ENCODE measurements at places on chromosomes 4 and X. TPM values are rescaled to one million over a fixed set of nuclear protein-coding genes. Genes with fewer than 3 reads are reported as not detected.

- DNase-seq = no peak
Measured at GRCh38 chr4:100288161-100288560, 97.9 kb upstream of the DDIT4L start.

DNA sequence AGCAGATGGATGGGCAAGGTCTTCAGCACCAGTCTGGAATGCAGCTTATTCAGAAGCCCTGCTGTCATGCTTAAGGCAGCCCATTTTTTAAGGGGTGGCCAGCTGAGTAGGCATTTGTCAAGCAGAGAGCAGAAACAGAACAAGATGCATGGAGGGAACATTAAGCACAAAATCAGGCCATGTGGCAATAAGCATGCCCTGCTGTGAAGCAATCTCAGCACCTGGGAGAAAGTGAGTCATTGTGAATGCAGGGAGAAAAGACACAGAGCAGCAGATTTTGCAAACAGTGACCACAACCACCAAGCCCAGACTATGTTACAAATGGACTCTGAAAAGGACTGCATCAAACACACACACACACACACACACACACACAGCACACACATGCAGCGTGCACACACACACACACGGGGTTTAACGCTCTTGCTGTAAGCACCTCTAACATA is 94.1 kb upstream of the GALNT7 start:
- no peak for DNase-seq

- no peak for DNase-seq
Measured at GRCh38 chr4:119110121-119110520, 25.5 kb upstream of the MYOZ2 start.

DNA sequence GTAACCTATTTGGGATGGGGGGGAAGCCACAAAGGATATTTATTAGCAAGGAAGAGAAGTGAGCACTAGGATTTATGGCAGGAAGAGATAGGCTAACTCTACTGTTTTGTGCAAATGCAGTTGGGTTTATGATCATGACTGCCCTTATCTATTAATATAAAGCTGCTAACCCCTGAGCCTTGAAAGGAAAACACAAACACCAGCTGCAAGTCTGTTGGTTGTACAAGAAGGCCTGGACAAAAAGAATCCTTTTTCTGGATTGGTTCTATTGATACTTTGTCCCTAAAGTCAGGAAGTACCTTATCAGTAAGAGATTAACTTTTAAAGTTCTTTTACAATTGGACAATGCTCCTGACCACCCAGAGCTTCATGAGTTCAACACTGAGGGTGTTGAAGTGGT is 188.8 kb downstream of the LRBA start:
- DNase-seq = no peak

The SMARCA1 gene
- 26.2 TPM for total RNA-seq

GRCh38 chrX:22057667-22058066 is 25.5 kb downstream of the PHEX start:
- DNase-seq = no peak

GRCh38 chrX:20382518-20383297 is 116.0 kb upstream of the RPS6KA3 start:
- DNase-seq = peak; percentile 48

The FGF16 gene
- 0.21 TPM for total RNA-seq

DNA sequence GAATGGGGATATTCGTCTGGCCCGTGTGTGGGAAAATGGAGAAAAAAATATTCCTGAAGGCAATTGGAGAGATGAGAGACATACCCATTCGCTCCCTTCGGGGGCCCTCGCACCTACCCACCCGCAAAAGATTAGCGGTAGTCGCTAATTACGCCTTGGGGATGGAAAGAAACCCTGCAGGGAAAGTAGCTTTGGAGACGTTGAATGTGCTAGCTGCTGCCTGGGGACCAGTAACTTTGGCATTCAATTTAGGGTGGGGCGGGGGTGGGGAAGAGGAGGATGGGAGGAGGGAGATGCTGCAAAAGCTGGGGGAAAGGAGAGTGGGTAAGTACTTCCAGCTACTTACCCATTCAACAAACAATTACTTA is 407 bp upstream of the ZC4H2 start:
- no peak for DNase-seq

The FOXP3 gene
- total RNA-seq = not detected

The MAOB gene
- 82.0 TPM for total RNA-seq

The DMP1 gene
- not detected for total RNA-seq

- no peak for DNase-seq
Measured at GRCh38 chrX:149213264-149213663, 291.8 kb downstream of the IDS start.

The CXCL13 gene
- not detected for total RNA-seq

DNA sequence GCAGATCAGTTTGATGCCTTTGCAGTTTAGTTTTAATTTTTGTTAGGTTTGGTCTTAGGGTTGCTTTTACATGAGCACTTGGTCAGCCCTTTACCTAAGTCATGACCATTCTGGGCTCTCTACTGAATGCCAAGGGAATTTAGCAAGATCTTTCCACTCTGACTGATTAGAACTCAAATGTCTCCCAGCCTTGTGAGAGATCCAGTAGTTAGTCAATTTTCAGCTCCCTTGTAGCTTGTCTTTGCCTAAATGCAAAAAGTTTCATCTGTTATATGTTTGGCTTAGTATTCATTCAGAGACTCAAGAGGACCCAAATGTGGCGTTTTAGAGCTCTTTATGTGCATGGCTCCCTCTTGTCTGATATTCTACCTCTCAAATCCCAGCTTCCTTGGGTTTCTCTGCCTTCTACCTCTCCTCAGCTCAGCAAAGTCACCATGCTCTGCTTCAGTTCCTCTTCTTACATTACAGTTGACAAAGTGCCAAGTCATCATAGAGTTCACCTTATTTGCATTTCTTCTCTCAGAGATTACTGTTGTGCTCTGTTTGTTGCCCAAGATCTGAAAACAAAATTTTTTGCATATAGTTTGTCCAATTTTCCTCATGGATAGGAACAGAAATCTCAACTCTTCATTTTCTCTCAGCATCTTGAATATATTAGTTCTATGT is 17.5 kb upstream of the JAKMIP1 start:
- no peak for DNase-seq

The GUCY1A1 gene
- total RNA-seq = 99.6 TPM

- DNase-seq = no peak
Measured at GRCh38 chr4:124940387-124940786, 227.9 kb upstream of the ANKRD50 start.

The DOK7 gene
- total RNA-seq = 75.1 TPM

The FGG gene
- total RNA-seq = not detected

DNA sequence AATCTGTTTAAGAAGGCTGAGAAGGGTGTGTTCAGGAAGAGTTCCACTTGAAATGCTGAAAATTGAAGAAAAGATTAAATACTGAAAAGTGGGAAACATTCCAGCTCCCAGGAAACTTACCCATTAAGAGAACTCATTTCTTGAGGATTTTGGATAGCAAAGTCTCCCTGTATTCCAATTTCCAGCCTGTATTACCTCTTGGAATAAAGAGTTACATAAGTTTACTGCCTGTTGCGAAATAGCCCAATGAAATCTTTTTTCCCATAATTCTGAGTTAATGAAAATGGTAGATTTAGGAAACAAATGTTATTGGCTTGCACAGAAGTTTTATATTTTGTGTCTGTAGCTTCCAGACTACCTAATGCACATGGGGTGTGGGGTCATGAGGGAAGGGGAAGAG is 12.0 kb downstream of the NHSL2 start:
- DNase-seq = no peak

GRCh38 chrX:49197543-49198087 is 2.4 kb downstream of the SYP start:
- no peak for DNase-seq

DNA sequence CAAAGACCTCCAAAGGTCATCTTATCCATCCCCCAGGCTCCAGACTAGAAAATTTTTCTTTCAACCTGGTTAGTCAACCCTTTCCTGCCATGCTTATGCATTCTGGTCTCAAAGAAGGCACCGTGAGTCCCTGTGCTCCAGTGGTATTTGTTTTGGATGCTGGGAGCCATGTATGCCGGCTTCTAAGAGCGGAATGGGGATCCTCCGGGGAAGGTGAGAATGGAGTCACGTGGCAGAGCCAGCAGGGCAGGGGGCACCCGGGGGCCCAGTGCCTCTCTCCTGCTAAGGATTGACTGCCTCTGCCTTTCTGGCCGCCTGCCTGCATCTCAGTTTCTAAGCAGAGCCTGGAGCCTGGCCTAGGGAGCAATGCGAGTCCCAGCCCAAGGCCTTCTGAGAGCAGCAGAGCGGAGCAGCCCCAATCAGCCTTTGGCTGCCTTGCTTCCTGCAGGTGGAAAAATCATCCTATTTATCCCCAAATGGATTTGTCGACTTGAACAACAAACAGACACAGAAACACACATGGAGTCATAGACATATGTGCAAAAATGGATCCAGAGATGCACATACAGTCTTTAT is 141.0 kb downstream of the PJA1 start:
- no peak for DNase-seq

The GPR50 gene
- not detected for total RNA-seq

DNA sequence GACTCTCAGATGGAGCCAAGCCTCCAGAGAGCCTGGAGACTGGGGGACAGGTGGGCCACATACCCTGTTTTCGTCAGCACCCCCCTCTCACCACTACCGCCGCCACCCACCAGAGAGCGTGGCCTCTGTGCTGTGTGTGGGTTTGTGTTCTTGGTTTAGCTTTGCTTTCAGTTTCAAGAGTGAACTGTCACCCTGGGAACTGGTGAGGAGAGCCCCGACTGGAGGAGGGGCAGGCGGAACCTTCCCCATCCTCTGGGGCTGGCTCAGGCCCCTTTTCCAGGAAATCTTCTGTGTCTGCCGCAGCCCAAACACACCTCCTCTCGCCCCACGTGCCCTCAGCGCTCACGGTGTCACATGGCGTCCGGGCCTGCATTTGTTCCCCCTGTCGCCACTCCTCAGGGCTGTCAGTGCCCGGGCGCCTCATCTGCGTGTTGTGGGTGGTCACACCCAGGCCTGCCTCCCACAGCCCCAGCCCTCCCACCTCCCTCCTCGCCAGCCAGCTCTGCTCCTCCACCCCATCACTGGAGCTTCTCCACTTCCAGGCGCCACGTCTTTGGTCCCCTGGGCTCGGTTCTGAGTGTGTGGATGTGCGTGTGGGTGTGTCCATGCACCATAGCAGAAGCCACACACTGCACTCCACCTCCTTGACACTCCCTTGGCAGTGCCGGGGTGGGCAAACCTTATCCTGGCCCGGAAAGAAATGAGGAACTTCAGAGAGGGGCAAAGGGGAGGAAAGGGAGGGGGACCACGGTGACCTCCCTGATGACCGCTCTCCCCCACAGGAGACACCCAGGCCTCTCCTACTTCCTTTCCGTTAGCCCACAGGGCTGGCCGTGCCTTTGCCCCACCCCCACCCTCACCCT is 27.8 kb downstream of the ELF4 start:
- peak; percentile 49 for DNase-seq

- DNase-seq = no peak
Measured at GRCh38 chrX:2696698-2697215, 5.7 kb downstream of the CD99 start.

- no peak for DNase-seq
Measured at GRCh38 chr4:142631836-142632235, 214.3 kb downstream of the INPP4B start.

The SH3TC1 gene
- 45.9 TPM for total RNA-seq

DNA sequence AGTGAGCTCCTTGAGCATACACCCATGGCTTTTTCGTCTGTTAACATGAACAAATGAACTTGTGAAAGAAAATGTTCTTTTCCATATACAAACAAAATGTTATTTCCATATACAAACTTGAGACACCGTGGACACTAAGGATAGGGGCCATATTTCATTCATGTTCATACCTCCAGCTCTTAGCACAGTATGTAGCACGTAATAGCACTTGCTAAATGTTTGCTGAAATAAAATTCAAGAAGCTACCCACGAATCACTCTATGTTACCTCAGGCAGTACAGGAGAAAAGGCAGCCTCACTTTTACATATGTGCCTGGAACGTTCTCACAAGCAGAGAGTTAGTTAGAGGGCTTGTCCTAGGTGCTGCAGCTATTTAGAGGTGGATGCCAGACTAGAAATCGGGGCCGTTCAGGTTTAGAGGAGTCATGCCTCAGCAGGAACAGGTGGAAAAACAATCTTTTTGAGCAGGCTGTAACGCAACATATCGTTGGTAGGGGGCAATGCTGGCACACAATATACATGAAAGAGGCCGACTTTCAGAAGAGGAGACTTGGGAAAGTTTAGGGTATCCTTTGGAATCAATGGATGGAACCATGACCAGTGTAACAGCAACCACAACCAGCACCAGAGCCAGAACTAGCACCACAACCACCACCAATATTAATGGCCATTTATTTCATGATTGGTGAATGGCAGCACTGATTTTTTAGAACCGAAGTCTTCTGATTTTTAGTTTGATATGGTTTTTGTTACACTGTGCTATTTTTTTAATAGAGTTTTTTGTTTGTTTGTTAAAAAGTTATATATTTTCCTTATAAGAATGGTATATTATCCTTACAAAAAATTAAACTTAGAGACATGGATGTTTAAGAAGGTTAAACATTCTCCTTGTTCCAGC is 14.8 kb upstream of the PAQR3 start:
- no peak for DNase-seq

DNA sequence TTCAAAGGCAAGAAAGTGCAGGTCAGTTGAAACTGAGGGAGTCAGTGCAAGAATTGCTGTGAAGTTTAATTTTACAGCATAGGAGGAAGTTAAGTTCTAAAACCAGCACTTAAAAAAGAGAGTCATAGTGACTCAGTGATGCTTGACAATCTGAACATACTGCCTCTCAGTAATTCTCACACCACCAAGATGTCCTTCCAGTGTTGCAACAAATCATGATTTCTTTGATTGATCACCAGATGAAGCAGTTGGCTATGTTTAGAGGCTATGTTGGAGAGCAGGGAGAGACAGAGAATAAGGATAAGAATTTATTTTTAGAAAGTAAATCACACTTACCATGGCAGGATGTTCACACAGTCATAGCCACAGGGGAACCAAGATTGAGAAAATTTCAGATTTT is 13.2 kb downstream of the TRIM2 start:
- DNase-seq = no peak

The HCCS gene
- total RNA-seq = 56.2 TPM

The ETDB gene
- total RNA-seq = not detected

DNA sequence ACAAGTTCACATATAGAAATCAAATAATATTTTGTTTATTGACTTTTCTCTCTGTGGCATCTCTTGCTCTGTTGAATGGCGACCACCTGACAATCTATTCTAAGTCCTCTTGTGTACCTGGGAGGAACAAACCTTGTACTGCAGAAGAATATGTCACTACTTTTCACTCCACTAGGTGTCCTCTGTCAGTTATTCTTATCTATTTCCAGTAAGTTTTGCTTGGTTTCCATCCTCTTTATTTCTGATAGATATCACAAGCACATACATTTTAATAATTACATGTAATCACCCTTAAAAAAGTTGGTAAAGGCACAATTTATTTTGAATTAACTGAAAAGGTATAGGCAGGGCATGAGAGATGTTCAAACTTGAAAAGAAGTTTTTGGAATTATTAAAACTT is 238.4 kb downstream of the SNCA start:
- DNase-seq = no peak
